Erythroblast (primary cell): ENCODE measurements at places on chromosomes 2 and 18.
A peak's percentile ranks its signal among the peaks of the same experiment; 100 is the strongest.

DNA sequence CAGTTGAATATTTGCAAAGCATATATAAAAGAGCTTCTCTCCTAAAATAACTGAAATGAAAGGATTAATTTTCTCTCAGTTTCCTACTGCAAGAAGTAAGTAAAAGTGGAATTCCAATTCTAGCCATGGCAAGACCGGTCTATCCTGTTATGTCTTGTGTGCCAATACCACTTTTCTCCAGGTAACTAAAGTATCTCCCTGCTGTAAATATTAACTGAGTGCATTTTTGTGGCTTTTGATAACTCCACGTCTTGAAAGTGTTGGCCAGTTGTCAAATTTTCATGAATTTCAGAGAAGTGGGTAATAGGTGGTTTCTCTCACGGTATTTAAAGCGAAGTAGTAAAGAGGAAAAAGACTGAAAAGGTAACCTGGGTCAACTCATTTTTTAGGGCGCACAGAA lies 225.9 kb downstream of the NEDD4L start:
- no peak for DNase-seq

DNA sequence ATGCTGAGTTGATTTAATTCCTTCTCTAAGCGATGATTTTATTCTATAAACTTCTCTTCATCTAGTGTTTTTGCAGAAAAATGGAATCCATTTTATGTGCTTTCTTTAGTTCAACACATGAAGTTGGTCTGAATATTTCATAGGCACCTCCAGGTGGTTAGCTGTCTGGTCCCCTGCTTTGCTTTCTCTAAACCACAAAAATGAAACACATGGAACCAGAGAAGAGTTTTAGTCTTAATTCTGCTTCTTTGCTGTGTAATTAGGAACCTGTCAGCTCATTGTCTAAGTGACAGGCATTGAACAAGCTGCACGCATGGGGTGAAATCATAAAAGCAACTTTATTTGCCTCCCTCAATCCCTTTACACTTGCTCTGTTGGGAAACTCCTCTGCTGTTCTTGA lies 150.4 kb downstream of the PIK3C3 start:
- no peak for DNase-seq

- DNase-seq, result no peak
Observed at GRCh38 chr2:127080938-127081755, 25.8 kb downstream of the BIN1 start.

GRCh38 chr18:58103339-58103985 lies 59.4 kb downstream of the NEDD4L start:
- DNase-seq, result no peak

DNA sequence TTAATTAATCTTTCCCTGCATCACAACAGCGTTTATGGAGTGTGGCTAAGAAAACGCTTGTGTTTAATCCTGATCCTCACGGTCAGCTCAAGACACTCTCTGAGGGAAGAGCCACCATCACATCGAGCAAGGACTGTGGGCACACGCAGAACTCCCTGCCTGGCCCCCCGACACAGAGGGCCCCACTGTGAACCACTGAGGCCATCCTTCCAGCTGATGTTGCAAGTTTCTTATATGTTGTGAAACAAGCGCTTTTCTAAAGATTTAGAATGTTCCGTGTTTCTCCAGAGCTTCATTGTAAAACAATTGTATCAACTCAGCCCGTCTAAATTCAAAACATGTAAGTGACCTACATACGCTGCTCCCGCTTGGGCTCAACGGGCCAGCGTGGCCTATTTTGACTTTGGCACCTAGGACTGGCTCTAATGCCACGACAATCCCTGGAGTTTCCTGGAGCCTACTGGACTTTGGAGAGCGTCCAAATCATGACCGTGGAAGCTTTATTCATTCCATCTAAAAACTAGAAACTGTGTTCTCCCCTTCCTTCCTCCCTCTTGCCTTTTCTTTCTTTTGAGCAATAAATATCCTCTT lies 34.9 kb downstream of the SERPINE2 start:
- no peak for DNase-seq

- no peak for DNase-seq
Observed at GRCh38 chr18:35268821-35269220, 21.2 kb downstream of the ZSCAN30 start.

DNA sequence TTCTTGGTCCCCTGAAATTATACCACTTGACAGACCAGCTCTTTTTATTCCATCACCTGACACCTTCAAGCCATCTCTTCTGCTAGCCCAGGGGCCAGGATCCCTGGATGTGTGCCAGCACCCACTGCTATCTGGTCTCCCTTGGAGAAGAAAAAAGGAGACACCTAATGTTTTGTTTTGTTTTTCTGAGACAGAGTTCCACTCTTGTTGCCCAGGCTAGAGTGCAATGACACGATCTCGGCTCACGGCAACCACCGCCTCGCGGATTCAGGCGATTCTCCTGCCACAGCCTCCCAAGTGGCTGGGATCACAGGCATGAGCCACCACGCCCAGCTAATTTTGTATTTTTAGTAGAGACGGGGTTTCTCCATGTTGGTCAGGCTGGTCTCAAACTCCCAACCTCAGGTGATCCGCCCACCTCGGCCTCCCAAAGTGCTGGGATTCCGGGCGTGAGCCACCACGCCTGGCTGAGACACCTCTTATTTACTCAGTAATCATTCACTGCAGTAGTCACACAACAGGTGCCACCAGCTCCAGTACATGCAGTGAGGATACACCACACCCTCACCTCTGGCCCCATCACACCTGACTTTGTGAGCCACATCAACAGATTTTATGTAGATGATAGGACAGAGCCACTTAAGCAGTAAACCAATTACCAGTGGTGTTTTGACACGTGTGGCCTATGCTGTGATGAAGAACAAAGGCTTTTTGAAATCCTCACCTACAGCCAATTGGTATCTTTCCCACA lies 42.8 kb upstream of the PCBP1 start:
- DNase-seq, result no peak

- peak; percentile 58 for DNase-seq
Observed at GRCh38 chr2:138503087-138503442, 1.5 kb downstream of the SPOPL start.

- DNase-seq, result no peak
Observed at GRCh38 chr2:200137271-200137670, 169.2 kb upstream of the SPATS2L start.

- DNase-seq, result no peak
Observed at GRCh38 chr2:12678186-12678585, 38.5 kb upstream of the TRIB2 start.

- no peak for DNase-seq
Observed at GRCh38 chr2:143226714-143227541, 97.7 kb downstream of the ARHGAP15 start.

DNA sequence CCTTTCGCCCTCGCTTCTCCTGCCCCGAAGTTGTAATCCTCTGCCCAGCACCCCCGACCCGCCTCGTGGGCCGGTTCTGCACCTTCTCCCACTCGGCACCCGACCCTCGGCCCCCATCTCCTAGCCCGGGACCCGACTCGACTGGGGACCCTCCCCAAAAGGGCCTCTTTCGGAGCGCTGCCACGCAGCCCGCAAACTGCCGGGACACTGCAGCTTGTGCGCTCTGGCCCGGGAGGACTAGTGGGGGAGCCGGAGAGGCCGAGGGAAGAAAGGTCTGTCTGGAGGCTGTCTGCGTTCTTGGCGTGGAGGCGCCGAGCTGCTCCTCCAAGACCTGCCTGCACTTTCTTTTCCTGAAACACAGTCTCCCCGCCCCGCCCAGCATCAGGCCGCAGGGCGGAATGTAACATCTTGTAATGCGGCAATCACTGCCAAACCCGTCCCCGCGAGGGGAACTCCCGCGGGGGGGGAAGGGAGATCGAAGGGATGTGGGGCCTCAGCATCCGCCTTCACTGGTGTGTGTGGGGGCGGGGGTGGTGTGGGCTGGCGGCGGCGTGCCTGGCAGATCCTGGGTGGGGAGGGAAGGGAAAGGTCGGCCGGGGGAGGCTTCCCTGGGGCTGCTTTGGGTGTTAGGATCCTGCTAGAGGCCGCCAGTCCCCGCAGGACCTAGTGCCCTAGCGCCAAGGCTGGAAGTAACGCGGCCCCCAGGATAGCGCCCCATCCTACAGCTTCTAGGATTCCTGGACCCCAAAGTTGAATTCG lies 7.4 kb downstream of the DLX2 start:
- peak; percentile 25 for DNase-seq

GRCh38 chr2:124286089-124286783 lies 261.1 kb downstream of the CNTNAP5 start:
- DNase-seq, result no peak

DNA sequence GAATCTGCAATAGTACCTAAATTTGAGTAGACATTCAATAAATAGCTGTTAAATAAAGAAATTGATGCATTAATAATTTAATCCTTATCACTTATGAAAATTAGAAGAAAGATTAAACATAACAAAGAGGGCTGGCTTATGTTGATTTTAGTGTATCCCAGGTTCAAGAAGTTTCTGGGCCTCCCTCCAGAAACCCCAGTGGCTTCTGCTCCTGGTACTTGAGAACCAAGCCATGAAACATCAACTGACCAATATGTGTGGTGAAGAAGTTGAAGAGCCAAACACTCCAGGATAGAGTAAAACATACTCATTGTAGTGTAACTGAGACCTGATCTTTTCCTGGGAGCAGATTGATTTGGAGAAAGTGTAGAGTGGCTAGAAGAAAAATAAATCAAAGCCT lies 1465.7 kb upstream of the PIK3C3 start:
- no peak for DNase-seq

GRCh38 chr2:200944467-200945394 lies 18.7 kb downstream of the ORC2 start:
- DNase-seq, result peak; percentile 61

GRCh38 chr2:143697744-143698143 lies 568.5 kb downstream of the ARHGAP15 start:
- DNase-seq, result no peak

GRCh38 chr2:16199882-16200553 lies 259.7 kb downstream of the MYCN start:
- no peak for DNase-seq

DNA sequence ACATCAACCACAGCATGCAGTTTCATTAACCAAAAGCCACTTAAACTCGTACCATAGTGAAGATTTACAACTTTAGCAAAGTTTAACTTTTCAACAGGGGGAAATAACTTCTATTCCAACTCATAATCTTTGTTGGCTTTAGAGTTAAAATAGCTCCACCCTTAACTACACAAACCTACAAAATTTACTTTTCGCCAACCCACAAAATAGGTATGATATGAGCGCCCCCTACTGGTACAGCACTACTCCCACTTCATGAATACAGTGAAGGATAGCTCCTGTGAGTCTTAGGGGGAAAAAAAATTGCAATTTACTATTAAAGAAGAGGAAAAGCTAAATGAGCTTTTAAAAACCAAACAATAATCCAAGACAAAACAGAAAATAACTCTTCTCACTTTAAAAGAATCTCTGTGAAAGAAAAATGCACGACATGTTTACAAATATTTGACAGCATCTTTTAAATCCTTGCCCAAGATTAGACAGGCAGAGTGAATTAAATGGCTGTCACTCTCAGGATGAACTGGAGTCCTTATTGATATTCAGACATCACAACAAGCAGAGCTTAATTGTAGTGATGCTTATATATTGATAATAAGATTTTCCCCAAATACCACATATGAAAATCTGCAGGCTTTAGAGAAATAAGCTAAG lies 32.2 kb downstream of the TMEFF2 start:
- peak; percentile 84 for DNase-seq

GRCh38 chr18:35577045-35577848 lies 4.3 kb upstream of the GALNT1 start:
- no peak for DNase-seq

GRCh38 chr2:75287624-75288316 lies 88.5 kb upstream of the TACR1 start:
- no peak for DNase-seq

DNA sequence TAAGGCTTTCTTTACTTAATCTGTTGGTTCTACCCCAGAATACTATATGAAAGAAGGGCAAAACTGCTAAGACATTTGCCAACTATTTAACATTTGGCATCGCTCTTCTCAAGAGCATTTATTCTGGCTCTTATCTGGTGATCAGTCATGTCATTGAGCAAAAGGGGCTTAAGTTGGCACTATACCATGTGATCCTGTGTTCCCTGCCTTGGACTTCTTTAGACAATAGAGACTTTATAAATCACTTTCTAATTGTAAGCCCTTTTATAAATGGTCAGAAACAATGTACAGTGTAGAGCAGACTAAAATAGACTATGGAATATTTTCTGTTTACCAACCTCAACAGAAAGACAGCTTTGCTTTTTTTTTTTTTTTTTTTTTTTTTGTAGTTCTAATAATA lies 52.1 kb downstream of the GTF3C3 start:
- DNase-seq, result no peak

DNA sequence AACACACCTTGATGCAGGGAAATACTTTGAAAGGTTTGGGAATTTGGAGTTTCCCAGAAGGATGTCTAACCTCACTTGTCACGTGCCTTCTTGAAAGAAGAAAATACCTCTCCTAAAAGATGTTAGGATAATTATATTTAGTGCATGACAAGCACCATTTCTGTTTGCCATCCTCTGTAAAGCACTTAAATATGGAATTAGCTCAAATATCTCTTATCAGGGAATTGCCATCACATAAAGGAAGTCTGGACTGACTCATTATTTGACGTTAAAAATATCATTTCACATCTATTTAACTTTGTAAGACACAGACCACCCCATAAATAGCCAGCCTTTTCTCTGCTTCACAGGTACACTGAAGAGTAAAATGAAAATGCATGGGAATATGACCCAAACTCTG lies 140.1 kb downstream of the STK39 start:
- DNase-seq, result no peak

DNA sequence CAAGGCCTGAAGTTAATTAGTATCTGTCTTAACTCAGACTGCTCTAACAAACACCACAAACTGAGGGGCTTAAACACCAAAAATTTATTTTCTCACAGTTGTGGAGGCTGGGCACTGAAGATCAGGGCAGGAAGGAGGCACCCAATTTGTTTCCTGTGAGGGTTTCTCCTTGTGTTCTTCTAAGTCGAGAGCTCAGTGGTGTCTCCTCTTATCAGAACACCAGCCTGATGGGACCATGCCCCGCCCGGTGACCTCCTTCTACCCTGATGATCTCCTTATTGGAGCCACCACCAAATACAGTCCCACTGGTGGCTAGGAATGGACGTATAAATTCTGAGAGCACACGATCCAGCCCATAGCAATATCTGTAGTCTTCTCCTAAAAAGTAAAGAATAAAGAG lies 20.5 kb downstream of the TMEM18 start:
- peak; percentile 78 for DNase-seq

- peak; percentile 3 for DNase-seq
Observed at GRCh38 chr2:222709191-222709891, 37.9 kb downstream of the MOGAT1 start.

GRCh38 chr2:144666032-144666431 lies 146.1 kb upstream of the ZEB2 start:
- DNase-seq, result no peak

- DNase-seq, result no peak
Observed at GRCh38 chr18:21054252-21054821, 57.3 kb downstream of the ROCK1 start.

DNA sequence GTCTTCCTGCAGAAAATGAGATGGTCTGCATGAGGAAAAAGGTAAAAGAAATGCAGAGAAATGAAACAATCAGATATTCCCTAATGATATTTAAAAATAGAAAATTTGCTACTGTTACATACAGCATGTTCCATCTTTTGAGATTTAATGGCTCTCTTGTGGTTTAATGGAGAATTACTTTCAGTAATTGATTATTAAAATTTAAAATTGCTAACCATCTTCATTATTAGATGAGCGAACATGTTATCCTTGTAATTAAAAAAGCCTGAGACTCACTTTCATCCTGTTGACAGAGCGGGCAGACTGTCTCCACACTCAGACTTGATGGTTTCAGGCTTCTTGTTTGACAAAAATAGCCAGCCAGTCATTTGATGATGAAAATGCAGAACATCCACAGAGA lies 171.0 kb downstream of the GRB14 start:
- no peak for DNase-seq

- no peak for DNase-seq
Observed at GRCh38 chr2:106117347-106117746, 76.8 kb downstream of the UXS1 start.
